ENCODE measurements at places on chromosomes 6 and 20.

- DNase-seq, result no peak
These were observed 174.9 kb upstream of the GGTLC1 start for GRCh38 chr20:24163506-24163905.

DNA sequence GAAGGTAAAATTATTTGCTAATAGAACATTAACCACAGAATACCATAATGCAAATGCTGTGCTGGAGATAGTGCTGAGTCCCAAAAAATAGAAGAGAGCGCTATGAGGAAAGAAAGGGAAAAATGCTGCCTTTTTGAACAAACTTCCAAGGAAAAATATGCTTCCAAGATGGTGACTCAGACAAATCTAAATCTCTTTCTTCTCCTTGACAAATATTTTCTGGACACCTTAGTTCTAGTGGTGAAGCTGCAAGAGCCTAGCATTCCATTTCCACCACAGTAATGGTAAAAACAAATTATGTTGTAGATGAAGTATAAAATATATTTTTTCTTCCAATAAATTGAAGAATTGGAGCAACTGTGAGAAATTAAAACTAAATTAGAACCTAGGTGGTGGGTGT, 155.6 kb upstream of the TBX18 start:
- no peak for DNase-seq

GRCh38 chr20:19317237-19318069, 105.0 kb downstream of the SLC24A3 start:
- no peak for DNase-seq

DNA sequence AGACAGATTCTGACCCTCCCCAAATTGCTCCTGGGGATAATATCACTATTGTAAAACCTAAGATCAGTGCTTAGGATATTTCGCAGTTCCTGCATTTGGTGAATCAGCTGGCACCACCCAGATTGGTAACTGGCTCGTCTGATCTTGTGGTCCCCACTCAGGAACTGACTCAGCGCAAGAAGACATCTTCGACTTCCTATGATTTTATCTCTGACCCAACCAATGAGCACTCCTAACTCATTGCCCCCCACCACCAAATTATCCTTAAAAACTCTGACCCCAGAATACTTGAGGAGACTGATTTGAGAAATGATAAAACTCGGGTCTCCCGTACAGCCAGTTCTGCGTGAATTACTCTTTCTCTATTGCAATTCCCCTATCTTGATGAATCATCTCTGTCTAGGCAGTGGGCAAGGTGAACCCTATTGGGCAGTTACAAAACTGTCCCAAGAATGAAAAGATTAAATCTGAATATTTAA, 55.7 kb upstream of the PRND start:
- no peak for DNase-seq

- DNase-seq, result no peak
These were observed 95.8 kb downstream of the BANF2 start for GRCh38 chr20:17795501-17796071.

DNA sequence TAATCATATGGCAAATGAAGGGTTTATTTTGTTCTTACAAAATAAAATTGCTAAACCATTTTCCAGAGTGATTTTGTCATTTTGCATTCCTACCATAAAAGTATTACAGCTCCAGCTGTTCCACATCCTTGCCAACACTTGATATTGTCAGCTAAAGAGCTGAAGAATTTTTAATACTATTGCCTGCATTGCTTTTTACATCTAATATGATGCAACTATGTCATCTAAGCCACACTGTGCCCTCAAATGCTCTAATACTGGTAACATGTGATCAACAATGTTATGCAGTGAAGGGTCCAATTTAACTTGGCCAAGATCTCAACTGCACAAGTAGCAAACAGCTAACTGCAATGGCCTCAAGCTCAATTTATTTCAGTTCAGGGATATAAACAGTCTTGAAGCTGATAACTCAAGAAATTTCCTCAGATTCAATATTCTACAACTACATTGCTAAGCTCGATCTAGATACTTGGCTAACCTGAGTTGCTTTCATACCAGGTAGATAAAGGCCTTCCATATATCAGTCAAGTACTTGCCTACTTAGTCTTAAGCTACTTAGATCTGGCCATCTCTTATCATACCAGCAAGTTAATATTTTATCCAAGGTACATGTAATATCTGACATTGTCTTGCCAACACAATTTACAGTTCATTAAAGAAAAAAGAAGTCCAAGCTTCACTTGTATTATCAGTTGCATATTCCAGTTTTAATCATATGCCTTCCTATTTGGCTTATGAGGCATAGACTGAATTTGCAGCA, 17.0 kb downstream of the AKIRIN2 start:
- DNase-seq, result no peak

DNA sequence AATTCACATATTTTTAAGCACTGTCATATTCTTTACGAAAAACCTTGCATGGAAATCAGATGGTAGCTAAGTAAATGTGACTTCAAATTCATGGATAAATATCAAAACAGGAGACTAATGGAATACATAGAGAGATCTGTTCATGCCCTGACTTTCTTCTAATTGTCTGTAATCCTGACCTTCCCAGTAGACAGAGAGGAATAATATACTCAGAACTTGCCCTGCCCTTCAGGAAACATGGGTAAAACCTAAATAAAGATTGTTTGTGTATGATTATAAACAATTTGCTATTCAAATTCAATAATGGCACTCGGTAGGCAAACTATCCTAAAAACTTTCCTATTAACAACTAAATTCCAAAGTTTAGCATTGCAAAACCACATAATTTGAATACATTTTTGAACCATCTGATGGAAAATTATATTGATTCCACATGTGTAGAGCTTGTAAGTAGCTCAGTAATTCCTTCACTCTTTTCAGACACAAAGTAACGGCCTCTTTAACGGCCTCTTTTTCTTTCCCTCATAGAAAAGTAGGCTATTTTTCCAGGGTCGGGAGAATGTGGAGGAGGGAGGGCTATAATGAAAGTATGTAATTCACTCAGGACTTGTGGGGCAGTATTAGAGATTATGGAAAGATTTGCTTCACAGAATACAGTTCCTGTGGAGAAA, 227.6 kb downstream of the ALDH8A1 start:
- DNase-seq, result no peak

DNA sequence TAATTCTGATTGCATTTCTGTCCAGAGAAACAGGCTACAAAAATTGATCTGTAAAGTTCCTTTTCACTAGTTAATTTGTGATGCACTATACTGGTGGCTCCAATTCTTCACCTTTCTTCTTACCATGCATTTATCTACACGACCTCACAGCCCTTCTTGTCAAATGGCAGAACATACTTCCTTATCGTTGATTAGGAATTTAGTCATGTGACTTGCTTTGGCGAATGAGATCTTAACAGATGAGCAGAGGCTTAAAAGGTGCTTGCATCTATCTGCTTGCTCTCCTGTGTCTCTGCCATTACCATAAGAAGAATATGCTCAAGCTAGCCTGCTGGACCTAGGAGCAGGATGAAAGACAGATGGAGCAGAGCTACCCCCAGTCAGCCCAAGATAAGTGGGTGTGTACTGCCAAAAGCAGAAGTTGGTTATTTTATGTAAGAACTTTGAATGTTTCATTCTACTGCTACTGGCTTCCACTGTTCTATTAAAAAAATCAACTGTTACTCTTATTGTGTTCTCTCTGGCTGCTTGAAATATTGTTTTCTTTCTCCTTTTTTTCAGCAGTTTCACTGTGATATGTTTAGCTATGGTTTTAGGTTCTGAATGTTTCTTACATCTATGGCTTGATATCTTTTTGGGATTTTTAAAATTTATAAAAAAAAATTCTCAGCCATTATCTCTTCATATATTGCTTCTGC, 40.2 kb upstream of the RBM24 start:
- no peak for DNase-seq

- no peak for DNase-seq
These were observed 350.9 kb upstream of the NRSN1 start for GRCh38 chr6:23775127-23775526.

DNA sequence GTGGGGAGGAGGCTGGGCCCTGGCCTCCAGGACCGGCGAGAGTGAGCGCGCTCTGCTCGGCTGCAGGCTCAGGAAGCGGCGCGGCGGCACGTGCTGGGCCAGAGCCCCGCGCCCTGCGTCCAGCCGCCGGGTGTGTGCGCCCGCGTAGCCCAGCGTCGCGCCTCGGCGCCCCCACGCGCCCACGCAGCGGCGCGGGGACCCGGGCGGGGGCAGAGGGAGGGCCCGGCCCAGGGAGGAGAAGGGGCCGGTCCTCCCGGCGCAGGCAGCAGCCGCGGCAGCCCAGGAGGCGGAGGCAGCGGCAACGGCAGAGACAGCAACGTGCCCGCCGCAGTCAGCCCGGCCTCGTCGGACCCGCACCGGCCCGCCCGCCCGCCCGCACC, at the start of gene EYA2:
Gene EYA2 (plus strand): TSS at position 265 of the 380 bp plus-strand sequence. CDS start 95,168 bp downstream, outside the sequence.
- no peak for DNase-seq
